Prostate gland (tissue), 2 donors: ENCODE measurements at places on chromosomes 3 and 15.

- no peak for DNase-seq
These were observed 93.4 kb downstream of the LRRC28 start for GRCh38 chr15:99344639-99345038.

GRCh38 chr15:49406352-49407118 lies 16.5 kb upstream of the FGF7 start:
- no peak for DNase-seq

DNA sequence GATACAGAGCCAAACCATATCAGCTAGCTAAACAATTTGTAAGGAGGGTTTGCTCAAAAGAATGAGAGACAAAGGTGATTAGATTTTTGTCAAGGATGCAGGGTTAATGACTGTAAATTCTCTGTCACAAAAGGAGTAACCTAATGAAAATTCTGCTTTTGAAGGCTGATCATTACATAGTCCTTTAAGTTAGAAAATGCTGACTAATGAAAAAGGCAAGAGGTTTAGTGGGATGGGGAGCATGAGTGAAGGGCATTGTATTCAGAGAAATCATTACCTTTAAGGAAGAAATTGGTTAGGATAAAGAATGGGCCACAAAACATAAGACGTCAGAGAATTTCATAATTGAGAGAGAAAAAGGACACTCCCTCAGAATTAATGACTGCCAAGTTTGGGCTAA lies 97.7 kb downstream of the TP63 start:
- no peak for DNase-seq

- DNase-seq = peak; percentile 53
These were observed 16.1 kb downstream of the AMOTL2 start for GRCh38 chr3:134357914-134358811.

- no peak for DNase-seq
These were observed 41.3 kb downstream of the GLDN start for GRCh38 chr15:51382787-51383186.

GRCh38 chr3:140924097-140924873 lies 17.4 kb upstream of the SLC25A36 start:
- DNase-seq = peak; percentile 51

- DNase-seq = no peak
These were observed 296.6 kb upstream of the SLCO3A1 start for GRCh38 chr15:91556926-91557325.

DNA sequence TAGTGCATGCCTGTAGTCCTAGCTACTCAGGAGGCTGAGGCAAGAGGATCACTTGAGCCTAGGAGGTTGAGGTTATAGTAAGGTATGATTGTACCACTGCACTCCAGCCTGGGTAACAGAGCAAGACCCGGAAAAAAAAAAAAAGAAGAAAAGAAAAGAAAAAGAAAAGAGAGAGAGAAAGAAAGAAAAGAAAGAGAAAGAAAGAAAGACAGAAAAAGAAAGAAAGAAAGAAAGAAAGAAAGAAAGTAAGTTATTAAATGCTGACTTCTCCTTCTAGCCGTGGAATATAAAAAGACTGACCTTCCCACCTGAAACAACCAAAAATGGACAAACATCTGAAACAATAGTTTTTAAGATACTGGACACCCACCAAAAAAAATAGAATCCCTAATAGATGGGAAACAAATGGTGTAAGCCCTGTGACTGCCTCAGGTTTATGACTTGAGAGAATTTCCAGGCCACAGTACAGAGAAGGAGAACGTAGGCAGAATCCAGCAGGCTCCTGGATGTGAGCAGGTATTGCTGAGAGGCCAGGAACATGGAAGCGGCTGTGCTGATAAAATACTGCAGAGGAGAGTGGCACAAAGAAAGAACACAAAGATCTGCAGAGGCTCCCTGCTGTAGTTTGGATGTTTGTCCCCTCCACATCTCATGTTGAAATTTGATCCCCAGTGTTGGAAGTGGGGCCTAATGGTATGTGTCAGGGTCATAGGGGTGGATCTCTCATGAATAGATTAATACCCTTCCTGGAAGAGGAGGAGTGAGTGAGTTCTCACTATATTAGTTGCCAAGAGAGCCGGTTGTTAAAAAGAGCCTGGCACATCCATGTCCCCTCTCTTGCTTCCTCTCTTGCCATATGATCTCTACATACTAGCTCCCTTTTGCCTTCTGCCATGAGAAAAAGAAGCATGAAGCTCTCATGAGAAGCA lies 41.8 kb upstream of the PRSS50 start:
- DNase-seq = no peak

GRCh38 chr3:128683957-128684356 lies 33.3 kb upstream of the RPN1 start:
- no peak for DNase-seq

- no peak for DNase-seq
These were observed 5.4 kb downstream of the BTBD1 start for GRCh38 chr15:83061680-83062079.

DNA sequence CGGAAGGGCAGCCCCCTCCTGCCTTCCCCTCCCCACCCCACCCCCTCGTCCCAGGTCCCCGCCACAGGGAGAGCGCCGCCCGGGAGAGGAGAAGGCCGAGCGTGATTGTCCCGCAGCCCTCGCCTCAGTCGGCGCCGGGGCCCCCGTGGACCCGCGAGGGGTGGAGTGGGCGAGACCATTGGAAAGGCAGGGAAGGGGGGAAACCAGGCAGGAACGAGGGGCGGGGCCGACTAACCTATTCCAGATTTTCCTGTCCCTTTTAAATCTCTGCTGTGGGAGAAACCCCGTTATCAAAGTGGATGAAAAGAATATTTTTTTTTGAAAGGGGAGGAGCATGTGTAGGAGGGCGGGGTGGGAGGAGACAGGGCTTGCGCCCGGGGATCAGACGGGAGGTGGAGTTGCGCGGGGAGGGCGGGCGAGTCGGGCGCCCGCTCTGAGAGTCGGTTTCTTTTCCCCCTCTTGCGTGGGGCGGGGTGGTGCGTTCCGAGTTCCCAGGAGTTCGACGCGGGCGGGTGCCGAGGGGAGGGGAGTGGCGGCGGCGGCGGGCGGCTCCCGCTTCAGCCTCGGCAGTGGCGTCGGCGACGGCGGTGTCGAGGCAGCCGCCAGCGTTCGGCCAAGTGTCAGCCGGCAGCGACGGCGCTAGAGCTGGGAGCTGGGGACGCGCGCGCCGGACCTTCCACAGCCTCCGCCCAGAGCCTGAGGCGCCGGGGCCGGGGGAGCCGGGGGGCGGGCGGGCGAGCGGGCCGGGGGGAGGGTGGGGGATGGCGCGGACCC lies at the start of gene NECTIN3:
Gene NECTIN3 (plus strand): TSS at position 560 of the 774 bp plus-strand sequence. CDS start 202 bp downstream, at position 762.
- DNase-seq = peak; percentile 93

DNA sequence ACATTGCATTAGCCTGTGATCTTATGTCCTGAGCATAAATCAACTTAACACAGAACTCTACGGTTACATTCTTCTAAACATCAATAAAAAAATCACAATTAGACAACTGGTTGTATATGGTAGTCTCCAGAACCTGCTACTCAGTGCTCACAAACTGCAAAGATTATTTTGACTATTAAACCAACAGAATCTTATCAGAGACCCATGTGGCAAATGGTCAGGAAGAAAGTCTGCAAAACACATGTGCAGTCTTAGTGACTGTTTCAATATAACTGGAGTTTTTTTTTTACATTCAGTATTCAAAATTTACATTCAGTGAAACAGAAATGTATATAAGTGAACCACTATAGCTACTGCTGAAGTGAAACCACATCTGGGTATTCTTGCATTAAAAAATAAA lies 27.3 kb upstream of the PYGO1 start:
- no peak for DNase-seq

DNA sequence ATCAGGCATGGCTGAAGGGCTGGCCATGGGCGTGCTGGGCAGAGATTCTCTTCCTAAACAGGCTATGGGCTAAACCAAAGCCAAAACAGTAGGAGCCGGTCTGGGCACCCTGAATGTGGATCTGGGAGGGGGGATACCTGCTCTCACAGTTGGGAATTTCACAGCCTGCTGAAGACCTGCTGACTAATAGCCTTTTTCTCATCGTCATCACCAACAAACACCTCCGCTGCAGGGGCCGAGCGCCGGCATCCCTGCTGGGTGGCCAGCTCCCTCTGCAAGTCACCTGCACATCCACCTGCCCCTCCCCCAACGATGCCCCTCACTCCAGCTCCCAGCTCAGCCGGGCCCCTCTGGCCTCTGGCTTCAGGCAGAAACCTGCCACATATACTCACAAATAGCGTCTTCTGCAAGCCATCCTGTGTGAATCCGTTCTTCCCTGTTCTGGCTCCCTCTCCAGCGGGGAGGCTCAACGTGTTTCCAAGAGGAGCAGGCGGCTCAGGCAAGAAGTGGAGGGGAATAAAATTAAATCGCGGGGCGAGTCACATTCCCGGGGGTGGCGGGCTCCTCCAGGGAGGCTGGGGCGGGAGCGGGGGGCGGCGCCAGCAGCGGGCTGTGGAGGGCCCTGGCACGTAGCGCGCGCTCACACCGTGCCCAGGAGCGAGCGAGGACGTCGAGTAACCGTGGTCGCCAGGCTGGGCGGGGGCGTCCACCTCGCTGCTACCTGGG lies 466 bp downstream of the IQSEC1 start:
- no peak for DNase-seq

- DNase-seq = no peak
These were observed 66.7 kb upstream of the MME start for GRCh38 chr3:155013427-155013826.

DNA sequence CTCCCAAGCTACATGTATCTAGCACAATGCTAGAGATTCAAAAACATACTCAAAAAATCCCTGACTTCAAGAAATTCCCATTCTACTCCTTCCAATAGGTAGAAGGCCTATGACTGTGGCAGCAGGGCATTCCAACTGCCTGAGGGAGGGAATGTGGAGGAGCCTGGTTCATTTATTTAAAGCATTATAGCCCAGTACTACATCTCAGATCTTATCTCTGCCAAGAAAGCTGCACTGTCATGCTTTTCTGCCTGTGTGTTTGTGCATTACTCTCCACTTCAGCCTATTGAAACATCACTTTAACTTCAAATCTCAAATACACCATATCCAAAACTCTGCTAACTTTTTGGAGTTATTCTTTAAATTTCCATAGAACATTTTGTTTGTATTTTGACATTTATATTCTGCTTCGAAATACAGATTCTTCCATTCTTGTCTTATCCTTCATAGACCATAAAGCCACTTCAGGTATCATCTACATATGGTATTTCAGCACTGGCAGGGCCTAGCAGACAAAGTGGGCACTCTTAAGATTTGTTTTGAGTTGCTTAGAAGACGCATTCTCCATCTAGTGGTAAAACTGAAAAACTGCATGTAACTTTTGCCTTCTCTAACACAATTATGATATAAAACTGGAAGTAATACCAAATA lies 59.1 kb upstream of the NEDD4 start:
- DNase-seq = no peak

DNA sequence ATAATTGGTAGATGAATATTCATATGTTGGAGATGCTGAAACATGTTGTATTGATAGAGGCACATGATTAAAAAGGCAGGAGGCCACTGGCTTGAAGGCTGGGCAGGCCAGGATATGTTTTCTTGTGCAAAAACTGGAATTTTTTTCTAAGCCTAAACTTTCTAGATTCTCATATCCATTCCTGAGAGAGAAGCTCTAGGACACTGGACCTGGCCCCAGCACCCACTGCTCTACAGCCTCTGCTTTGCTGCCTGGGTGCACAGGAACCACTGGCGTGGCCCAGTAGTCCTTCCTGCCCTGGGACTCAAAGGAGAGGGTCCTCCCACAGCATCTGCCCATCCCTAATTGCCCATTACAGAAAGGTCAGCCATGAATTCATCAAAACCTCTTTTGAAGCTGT lies 58.1 kb upstream of the APEH start:
- no peak for DNase-seq

- DNase-seq = peak; percentile 46
These were observed 676 bp downstream of the TCF12 start for GRCh38 chr15:56919031-56919608.

GRCh38 chr3:118548434-118548833 lies 486.2 kb downstream of the IGSF11 start:
- no peak for DNase-seq

DNA sequence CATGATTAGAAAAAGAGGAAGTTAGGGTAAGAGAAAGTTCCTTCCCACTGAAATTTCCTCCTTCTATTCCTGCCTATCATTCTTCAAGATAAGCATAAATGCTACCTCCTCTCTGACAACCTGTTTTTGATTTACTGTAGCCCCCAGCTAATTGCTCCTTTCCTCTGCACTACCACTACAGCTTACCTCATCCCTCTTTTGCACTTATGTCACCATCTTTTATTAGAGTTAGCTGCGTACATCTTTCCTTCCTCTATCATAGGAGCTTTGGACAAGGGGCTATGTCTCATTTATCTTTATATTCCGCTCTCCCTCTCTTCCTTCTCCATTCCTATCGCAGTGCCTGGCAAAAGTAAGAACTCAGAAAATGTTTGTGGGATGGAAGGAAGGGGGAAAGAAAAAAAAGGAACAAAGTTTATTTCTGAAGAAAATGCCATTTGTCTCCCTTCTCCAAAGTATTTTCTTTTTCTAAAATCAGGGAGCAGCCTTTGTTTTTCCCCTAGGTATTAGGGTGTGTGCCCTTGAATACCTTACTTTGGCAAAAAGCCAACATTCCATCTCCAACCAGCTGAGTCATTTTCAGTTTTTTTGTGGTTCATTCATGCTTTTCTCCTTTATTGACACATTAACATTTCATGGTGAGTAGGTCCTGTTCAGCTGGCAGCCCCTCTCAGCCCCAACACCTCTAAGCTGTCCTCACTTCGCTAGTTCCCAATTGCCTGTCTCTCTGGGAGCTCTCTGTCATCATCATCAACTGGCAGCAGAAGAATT lies 87.6 kb upstream of the SOX2 start:
- no peak for DNase-seq

- DNase-seq = no peak
These were observed 5.2 kb downstream of the PRKCD start for GRCh38 chr3:53166206-53166605.

GRCh38 chr3:138188013-138188730 lies 1.1 kb downstream of the ARMC8 start:
- DNase-seq = no peak

- no peak for DNase-seq
These were observed 50.6 kb downstream of the CFAP20DC start for GRCh38 chr3:58999134-58999773.

DNA sequence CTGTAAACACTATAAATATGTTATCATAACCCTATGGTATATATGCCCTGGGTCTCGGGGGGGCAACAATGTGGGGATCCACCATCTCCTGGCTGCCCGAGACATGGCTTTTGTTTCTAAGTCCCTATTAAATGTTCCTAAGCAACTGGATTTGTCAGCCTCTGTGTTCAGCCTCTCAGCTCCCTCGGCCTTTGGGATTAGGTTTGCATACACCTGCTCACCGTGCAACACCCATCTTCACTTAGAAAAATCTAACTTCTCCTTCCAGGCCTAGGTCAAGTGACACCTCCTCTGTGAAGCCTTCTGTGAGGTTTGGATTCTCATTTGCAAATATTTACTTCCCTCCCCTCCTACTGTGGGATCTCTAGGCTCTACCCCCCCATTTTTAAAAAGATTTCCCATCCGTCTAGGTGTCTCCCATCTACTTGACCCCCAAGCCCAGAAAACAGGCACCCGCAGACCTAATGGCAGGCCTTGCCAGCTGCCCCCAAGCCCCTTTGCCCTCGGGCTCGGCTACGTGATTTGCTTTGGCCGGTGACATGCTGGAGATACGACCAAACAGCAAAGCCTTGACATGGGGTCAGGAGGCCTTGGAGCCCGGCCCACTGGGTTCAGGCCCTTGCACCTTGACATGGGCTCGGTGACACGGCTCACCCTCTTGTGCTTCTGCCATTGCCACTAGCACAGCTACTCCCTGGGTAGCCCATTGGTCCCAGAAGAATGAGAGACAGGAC lies 66.0 kb upstream of the BLM start:
- no peak for DNase-seq
